ENCODE measurements at places on chromosomes 6 and 20. TPM values are rescaled to one million over a fixed set of nuclear protein-coding genes. Genes with fewer than 3 reads are reported as not detected.

DNA sequence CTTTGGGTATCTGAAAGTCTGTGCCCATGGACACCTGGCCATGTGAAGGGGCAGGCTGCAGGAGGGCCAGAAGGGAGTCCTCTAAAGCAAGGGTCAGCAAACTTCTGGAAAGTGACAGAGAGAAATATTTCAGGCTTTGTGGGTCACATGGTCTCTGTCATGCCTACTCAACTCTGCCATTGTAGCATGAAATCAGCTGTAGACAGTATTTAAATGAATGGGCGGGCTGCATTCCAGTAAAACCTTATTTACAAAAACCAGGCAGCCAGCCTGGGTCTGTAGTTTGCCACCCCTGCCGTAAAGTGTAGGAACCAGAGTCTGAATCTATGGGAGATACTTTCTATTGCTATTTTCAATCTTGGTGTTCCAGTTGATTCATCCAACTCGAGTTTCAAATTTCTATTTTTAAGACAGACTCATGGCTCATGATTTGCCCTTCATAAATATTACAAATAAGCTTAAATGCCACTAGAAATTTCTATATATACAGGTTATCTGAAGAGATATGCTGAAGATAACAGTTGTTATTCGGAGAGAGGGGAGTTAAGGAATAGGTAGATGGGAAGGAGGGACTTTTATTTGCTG is 19.0 kb upstream of the ADGRF4 start:
- H3K27ac ChIP-seq, result no peak overlapping the region
- no peaks in the 10 kb centered on the region for H3K4me1 ChIP-seq
- no peak overlapping the region for H3K4me3 ChIP-seq
- DNase-seq, result no peak
- peaks cover 8% of the 10 kb centered on the region for H3K27me3 ChIP-seq

- H3K27ac ChIP-seq, result no peak overlapping the region
- peaks cover 1% of the 10 kb centered on the region for H3K36me3 ChIP-seq
- H3K4me3 ChIP-seq, result no peak overlapping the region
- no peak for DNase-seq
- no peaks in the 10 kb centered on the region for H3K27me3 ChIP-seq
Observed at GRCh38 chr6:137893726-137894125, 26.7 kb downstream of the TNFAIP3 start.

IRF4 gene
- total RNA-seq, result 689 TPM

DNA sequence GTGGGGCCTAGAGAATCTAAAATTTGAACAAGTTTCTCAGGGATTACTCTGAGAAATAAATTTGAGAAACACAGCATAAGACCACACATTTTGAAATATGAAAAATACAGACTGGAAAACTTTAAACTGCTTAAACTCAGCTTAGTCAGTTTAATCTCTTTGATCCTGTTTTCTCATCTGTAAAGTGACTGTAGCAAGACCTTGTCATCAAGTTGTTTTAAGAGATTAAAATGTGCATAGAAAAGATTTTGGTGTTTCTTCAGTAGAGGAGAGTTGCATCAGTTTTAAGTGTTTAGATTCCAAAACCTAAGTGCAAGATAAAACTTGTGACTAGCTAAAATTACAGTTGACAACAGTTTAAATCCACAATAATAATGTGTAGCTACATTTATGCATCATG is 8.1 kb upstream of the BCKDHB start:
- H3K36me3 ChIP-seq, result no peaks in the 10 kb centered on the region
- H3K4me3 ChIP-seq, result no peak overlapping the region
- H3K4me1 ChIP-seq, result no peaks in the 10 kb centered on the region
- H3K27me3 ChIP-seq, result no peaks in the 10 kb centered on the region
- H3K27ac ChIP-seq, result no peak overlapping the region
- DNase-seq, result no peak

DNA sequence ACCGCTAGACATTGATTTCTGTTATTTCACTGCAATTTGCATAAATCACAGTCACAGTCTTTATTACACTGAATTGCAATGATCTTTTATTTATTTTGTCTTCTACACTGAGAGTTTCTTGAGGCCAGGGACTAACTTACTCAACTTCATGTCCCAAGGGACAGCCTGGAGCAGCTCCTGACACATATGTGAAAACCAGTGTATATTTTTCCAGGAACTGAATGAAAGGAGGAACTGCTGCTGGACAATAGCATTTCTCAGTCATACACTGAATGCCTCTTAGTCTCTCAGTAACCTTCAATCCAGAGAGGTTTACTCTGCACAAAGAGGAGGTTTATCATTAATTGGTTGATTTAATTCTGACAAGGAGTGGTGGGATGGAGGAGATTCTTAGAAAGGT is 5.9 kb downstream of the F13A1 start:
- no peaks in the 10 kb centered on the region for H3K36me3 ChIP-seq
- H3K4me3 ChIP-seq, result no peak overlapping the region
- no peak overlapping the region for H3K27ac ChIP-seq
- peaks cover 24% of the 10 kb centered on the region for H3K27me3 ChIP-seq

Data from activated CD4-positive, alpha-beta memory T cell treated with anti-CD3 and anti-CD28 coated beads for 36 hours (primary cell).